ENCODE measurements at places on chromosomes 5 and 9. TPM values are rescaled to one million over a fixed set of nuclear protein-coding genes. Genes with fewer than 3 reads are reported as not detected.

Gene VLDLR
- 19.1 TPM for total RNA-seq

DNA sequence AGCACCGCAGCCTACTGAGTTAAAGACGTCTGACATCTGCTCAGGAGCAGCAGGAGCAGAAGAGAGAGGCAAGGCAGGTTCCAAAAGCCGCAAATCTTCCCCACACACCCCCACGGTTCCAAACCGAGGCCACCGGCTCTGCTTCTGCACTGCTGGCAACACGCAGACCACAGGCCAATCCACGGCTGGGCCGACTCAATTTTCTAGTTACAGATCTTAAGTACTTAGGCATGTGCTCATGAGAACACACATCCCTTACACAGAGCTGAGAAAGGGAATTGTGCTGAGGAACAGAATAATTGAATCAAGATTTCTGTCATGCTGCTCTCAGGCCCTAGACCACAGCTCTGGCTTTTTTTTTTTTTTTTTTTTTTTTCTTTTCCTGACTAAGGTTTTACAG, 32.6 kb downstream of the PAX5 start:
- DNase-seq: no peak

- DNase-seq: peak; percentile 83
Observed at GRCh38 chr9:15135164-15135792, 171.7 kb downstream of the TTC39B start.

Gene FGF18
- 0.94 TPM for total RNA-seq

DNA sequence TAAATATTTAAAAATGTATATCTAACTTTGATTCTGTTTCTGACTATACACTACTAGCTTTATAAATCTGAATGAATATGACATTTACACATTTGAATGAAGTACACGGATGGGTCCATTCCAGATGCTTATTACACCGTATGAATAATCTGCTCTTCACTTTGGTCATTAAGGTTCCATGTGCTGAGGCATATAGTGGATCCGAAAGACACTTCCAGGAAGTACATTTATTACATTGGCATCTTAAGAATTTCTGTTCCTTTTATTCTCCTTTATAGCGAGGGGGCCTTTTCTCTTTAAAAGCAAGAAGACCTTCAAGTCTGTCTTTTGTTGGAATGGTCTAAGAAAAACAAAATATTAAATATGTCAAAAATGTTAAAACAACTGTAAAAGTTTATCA, 147.6 kb downstream of the AUH start:
- no peak for DNase-seq

Gene GDA
- total RNA-seq: 3.6 TPM

- DNase-seq: no peak
Observed at GRCh38 chr5:68268101-68268851, 52.7 kb downstream of the PIK3R1 start.

DNA sequence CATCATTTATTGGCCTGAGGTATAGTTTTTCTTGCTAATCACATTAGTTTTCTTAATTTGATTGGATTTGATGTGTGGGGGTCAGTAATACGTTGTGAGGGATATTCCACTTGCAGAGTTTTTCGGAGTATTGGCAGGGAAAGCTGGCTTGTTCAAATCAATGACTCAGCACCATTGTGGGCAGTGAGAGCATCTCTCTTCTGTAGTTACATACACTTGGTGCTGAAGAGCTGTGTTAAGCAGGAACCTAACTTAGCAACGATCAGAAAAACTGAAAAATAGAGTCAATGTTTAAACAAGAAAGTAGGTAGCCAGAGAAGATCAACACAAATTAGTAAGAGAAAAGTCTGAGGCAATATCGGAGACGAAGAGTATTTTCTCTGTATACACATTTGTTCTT, 344.6 kb upstream of the EDIL3 start:
- DNase-seq: no peak

DNA sequence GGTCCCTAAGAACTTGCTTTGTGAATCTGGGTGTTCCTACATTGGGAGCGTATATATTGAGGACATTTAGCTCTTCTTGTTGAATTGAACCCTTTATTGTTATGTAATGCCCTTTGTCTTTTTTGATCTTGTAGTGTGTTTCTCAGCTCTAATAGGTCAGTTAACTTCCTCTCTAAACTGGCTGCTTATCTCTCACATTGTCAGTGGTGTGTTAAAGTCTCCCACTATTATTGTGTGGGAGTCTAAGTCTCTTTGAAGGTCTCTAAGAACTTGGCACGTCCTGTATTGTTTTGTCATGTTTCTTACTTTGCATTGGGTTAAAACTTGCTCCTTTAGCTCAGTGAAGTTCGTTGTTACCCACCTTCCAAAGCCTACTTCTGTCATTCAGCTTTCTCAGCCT, 36.2 kb downstream of the RIC1 start:
- DNase-seq: no peak

GRCh38 chr9:81047280-81047679, 642.1 kb downstream of the TLE1 start:
- DNase-seq: no peak

Gene PCDHGC4
- total RNA-seq: 4.0 TPM

DNA sequence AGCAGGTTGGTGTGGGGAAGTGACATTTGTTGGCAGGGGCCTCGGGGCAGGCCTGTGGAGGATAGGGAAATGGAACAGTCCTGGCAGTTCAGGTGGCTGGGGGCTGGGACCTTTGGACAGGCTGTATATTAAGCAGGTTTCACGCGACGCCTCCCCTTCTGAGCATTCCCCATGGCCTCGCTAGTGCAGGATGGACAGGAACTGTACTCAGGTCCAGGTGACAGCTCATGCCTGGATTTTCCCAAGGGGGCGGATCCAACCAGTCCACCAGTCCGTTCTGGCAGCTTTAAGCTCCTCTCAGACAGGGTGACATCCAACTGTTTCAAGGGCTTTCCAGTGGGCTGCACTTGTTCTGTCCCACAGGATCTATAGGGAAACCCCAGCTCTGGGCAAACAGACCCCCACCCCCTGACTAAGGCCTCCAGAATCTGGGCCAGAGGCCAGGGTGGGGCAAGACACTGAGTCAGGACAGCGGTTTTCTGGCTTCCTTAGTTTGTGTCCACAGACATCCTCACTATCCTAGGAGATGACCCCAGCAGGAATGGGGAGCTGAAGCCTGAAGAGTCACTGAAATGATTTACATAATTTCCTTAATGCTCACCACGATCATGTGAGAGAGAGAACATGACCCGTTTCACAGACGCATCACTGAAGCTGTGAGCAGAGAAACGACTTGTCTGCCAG, 20.9 kb downstream of the CSF2 start:
- peak; percentile 15 for DNase-seq

Gene PTGS1
- total RNA-seq: 1.0 TPM

DNA sequence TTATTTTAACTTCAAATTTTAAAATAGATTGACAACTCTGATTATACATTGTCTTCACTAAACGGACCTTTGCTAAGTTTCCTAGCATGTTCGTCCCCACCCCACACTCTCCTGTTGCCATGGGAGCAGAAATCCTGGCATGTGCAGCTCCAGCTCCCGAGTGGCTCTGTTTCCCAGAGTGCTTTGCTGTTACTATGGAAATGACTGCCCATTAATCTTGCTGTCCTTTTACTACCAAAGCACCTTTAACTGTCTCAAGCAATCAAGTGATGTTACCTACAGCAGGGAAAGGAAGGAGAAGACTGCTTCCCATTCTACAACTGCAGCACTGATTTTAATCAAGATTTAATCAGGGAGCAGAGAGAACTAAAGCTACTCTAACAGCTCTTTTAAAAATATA, 212.0 kb upstream of the KIF2A start:
- no peak for DNase-seq

DNA sequence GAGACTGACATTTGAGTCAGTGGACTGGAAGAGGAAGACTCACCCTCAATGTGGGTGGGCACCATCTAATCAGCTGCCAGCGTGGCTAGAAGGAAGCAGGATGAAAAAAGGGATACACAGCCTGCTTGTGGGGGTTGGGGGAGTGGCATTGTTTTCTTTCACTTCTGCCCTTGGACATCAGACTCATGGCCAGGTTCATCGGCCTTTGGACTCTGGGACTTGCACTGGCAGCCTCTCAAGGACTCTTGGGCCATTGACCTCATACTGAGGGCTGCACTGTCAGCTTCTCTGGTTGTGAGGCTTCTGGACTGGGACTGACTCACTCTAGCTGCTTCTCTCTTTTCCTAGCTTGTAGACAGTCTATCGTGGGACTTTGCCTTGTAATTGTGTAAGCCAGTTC, 374.9 kb downstream of the TLE1 start:
- DNase-seq: no peak

DNA sequence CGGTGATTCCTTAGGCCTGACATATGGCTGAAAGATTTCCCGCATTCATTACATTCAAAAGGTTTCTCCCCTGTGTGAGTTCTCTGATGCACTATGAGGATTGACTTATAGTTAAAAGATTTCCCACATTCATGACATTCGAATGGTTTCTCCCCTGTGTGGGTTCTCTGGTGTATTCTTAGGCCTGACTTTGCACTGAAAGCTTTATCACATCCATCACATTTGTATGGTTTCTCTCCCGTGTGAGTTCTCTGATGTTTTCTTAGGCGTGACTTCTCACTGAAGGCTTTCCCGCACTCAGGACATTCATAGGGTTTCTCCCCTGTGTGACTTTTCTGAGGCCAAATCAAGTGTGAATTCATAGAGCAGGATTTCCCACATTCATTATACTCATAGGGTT, 35.8 kb downstream of the ZNF782 start:
- no peak for DNase-seq

- no peak for DNase-seq
Observed at GRCh38 chr5:132090107-132090506, 16.5 kb downstream of the CSF2 start.

DNA sequence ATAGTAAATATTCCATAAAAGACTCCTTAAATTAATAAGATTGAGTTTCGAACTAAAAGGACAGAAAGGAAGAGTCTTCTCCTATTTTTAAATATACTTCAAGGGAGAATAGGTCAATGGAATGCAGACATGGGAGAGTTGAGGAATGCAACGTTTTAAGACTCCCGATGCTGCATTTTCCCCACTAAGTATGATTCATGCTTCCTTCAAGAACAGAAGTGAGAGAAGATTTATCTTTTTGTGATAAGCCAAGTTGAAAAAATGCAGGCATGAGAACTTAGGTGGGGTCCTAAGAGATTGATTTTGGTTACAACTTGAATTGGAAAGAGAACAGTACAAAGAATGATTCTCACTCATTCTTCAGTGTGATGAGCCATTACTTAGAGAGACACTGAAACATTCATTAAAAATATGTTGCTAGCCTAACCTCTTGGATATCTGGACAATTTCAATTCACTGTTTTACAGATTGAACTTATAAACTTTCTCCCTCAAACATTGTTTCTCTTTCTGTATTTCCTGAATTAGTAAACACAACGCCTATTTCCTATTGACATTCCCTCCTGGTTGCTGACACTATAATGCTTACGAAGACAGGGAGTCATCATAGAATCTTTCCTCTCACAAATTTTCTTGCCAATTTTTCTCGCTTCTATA, 1666.1 kb upstream of the WWC1 start:
- no peak for DNase-seq

- DNase-seq: no peak
Observed at GRCh38 chr9:97406620-97407177, 5.2 kb upstream of the TDRD7 start.

GRCh38 chr5:127440831-127441230, 76.6 kb upstream of the PRRC1 start:
- no peak for DNase-seq
